ENCODE measurements at places on chromosomes 3 and 15. TPM values are rescaled to one million over a fixed set of nuclear protein-coding genes. Genes with fewer than 3 reads are reported as not detected.

- H3K36me3 ChIP-seq, result no peaks in the 10 kb centered on the region
- no peak overlapping the region for H3K4me3 ChIP-seq
- no peaks in the 10 kb centered on the region for H3K27me3 ChIP-seq
- H3K27ac ChIP-seq, result no peak overlapping the region
- H3K4me1 ChIP-seq, result no peaks in the 10 kb centered on the region
These were observed 102.9 kb downstream of the TFDP2 start for GRCh38 chr3:142046320-142047020.

SLC22A14 gene
- total RNA-seq, result 0.19 TPM

- H3K27ac ChIP-seq, result no peak overlapping the region
- no peaks in the 10 kb centered on the region for H3K4me1 ChIP-seq
- no peaks in the 10 kb centered on the region for H3K27me3 ChIP-seq
- H3K36me3 ChIP-seq, result no peaks in the 10 kb centered on the region
These were observed 12.1 kb upstream of the TFG start for GRCh38 chr3:100697172-100697571.

- H3K4me3 ChIP-seq, result no peak overlapping the region
- H3K4me1 ChIP-seq, result peaks cover 6% of the 10 kb centered on the region
- no peak overlapping the region for H3K27ac ChIP-seq
- no peak for DNase-seq
- no peaks in the 10 kb centered on the region for H3K27me3 ChIP-seq
These were observed 552.3 kb downstream of the FOXP1 start for GRCh38 chr3:71031181-71031580.

GRCh38 chr3:160226026-160226907, 1.0 kb downstream of the C3orf80 start:
- no peaks in the 10 kb centered on the region for H3K4me1 ChIP-seq
- H3K27ac ChIP-seq, result no peak overlapping the region
- DNase-seq, result peak; percentile 43
- H3K36me3 ChIP-seq, result no peaks in the 10 kb centered on the region
- H3K27me3 ChIP-seq, result peaks cover 18% of the 10 kb centered on the region

DNA sequence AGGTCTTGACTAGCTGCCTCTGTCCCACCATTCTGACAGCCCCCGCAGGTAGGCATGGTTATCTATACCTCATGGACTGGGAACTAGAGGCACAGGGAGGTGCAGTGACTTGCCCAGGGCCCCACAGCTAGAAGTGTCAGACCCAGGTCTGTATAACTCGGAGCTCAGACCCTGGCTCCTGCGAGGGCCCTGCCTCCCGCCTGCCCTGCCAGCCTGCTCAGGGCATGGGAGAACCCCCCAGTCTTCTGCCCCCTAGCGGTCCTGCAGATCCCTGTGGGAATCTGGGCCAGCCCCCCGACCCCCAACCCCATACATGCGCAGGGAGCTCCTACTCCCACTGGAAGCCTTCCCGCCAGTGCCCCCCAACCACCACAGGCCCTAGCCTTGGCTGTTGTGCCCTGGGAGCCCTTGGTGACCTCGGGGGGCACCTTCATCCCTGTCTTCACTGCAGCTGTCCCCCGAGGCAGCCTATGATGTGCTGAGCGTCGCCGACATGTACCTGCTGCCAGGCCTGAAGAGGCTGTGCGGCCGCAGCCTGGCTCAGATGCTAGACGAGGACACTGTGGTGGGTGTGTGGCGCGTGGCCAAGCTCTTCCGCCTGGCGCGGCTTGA, 6.9 kb downstream of the ABTB1 start:
- no peak overlapping the region for H3K4me3 ChIP-seq
- no peaks in the 10 kb centered on the region for H3K36me3 ChIP-seq
- H3K27ac ChIP-seq, result no peak overlapping the region

SAMMSON gene
- total RNA-seq, result 0.98 TPM

FOXL2 gene
- not detected for total RNA-seq

HTR3E gene
- total RNA-seq, result not detected

- no peaks in the 10 kb centered on the region for H3K27me3 ChIP-seq
- H3K4me1 ChIP-seq, result no peaks in the 10 kb centered on the region
- DNase-seq, result no peak
- H3K27ac ChIP-seq, result no peak overlapping the region
- no peaks in the 10 kb centered on the region for H3K36me3 ChIP-seq
- no peak overlapping the region for H3K4me3 ChIP-seq
These were observed 11.8 kb upstream of the ARL8B start for GRCh38 chr3:5110337-5110736.

GRCh38 chr3:12766541-12766940, 7.5 kb upstream of the TMEM40 start:
- no peaks in the 10 kb centered on the region for H3K4me1 ChIP-seq
- no peak overlapping the region for H3K4me3 ChIP-seq

GRCh38 chr3:117120014-117120413, 410.4 kb downstream of the TUSC7 start:
- no peak overlapping the region for H3K4me3 ChIP-seq
- no peaks in the 10 kb centered on the region for H3K27me3 ChIP-seq
- no peaks in the 10 kb centered on the region for H3K4me1 ChIP-seq
- H3K36me3 ChIP-seq, result no peaks in the 10 kb centered on the region
- DNase-seq, result no peak

GRCh38 chr15:65033659-65034269, 4.3 kb upstream of the MTFMT start:
- peaks cover 3% of the 10 kb centered on the region for H3K4me1 ChIP-seq
- no peak overlapping the region for H3K4me3 ChIP-seq
- no peaks in the 10 kb centered on the region for H3K27me3 ChIP-seq
- DNase-seq, result no peak
- H3K27ac ChIP-seq, result peak overlapping the region; percentile 23

INSYN1 gene
- 4.2 TPM for total RNA-seq

ZDHHC19 gene
- total RNA-seq, result 0.57 TPM

CLRN1 gene
- total RNA-seq, result not detected

HHATL gene
- total RNA-seq, result not detected

ARGFX gene
- not detected for total RNA-seq

GRCh38 chr3:125146626-125147490, 65.7 kb downstream of the SLC12A8 start:
- H3K4me3 ChIP-seq, result no peak overlapping the region
- no peaks in the 10 kb centered on the region for H3K36me3 ChIP-seq
- no peak for DNase-seq
- H3K4me1 ChIP-seq, result peaks cover 2% of the 10 kb centered on the region

DNA sequence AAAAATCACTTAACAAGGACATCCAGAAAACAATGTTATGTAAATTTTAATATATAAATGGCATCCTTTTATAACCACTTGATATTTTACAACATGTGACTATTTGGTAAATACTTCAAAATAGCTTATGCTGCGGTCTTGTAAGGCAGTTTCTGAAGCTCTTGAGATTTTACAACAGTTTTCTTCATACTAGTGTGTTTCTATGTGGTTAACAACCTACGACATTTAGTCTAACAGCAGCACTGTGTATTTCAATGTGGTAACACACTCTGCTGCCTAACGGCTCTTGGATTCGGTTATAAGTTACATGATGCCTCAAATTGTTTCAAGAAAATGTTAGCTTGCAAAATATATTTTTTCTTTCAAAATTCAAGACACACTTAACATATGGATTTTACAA, 12.9 kb upstream of the MELTF start:
- no peak overlapping the region for H3K27ac ChIP-seq
- no peaks in the 10 kb centered on the region for H3K27me3 ChIP-seq
- H3K4me3 ChIP-seq, result no peak overlapping the region
- H3K4me1 ChIP-seq, result no peaks in the 10 kb centered on the region
- H3K36me3 ChIP-seq, result peaks cover 8% of the 10 kb centered on the region

DNA sequence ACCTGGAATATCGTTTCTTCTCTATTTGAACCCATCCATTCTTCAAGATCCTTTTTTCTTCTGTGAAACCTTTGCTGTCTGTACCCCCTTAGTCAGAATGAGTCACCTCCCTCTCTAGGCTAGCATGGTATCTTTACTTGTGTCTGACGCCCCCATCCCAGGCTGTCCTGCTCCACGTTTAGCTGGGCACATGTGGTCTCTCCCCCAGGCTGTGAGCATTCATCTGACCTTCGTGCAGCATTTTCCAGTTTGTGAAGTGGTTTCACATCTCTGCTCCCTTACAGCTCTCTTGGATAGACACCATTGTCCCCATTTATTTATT, 14.3 kb upstream of the TLE3 start:
- DNase-seq, result no peak
- H3K4me3 ChIP-seq, result no peak overlapping the region
- no peaks in the 10 kb centered on the region for H3K36me3 ChIP-seq
- peak overlapping the region; percentile 63 for H3K27ac ChIP-seq
- no peaks in the 10 kb centered on the region for H3K27me3 ChIP-seq

PROS1 gene
- total RNA-seq, result 56.2 TPM

SPINT1 gene
- 114 TPM for total RNA-seq

BOC gene
- 22.2 TPM for total RNA-seq

- H3K4me1 ChIP-seq, result no peaks in the 10 kb centered on the region
- H3K36me3 ChIP-seq, result no peaks in the 10 kb centered on the region
- no peak overlapping the region for H3K4me3 ChIP-seq
- DNase-seq, result no peak
- no peak overlapping the region for H3K27ac ChIP-seq
These were observed 213.0 kb upstream of the ROBO2 start for GRCh38 chr3:76826861-76827260.

POLR2M gene
- total RNA-seq, result 77.0 TPM

CNTN6 gene
- total RNA-seq, result 0.25 TPM

DNA sequence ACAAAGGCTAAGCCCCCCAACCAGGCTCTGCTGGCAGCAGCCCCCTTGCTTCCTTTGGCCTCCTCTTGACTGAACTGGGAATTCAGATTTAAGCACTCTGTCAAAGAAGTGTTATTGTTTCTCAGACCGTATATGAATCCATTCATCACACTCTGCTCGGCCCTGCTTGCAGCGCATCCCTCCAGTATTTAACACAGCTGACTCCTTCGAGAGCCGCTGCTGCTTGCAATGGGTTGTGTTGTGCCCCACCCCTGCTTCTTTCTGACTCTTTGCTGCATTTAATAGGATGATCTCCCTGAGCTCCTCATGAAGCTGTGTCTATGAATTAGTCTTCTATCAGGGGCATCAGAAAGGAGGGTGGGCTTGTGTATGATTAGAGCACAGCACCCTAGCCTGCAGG, 31.2 kb downstream of the C3orf20 start:
- no peak for DNase-seq
- H3K27ac ChIP-seq, result no peak overlapping the region
- no peak overlapping the region for H3K4me3 ChIP-seq
- H3K27me3 ChIP-seq, result no peaks in the 10 kb centered on the region
- no peaks in the 10 kb centered on the region for H3K36me3 ChIP-seq
- no peaks in the 10 kb centered on the region for H3K4me1 ChIP-seq

GRCh38 chr3:87837076-87837475, 221.7 kb downstream of the CGGBP1 start:
- no peaks in the 10 kb centered on the region for H3K27me3 ChIP-seq
- H3K4me3 ChIP-seq, result no peak overlapping the region
- no peak for DNase-seq
- H3K4me1 ChIP-seq, result no peaks in the 10 kb centered on the region

GRCh38 chr3:128399221-128399915, 67.3 kb downstream of the DNAJB8 start:
- no peaks in the 10 kb centered on the region for H3K4me1 ChIP-seq
- H3K4me3 ChIP-seq, result no peak overlapping the region
- H3K36me3 ChIP-seq, result no peaks in the 10 kb centered on the region
- no peak for DNase-seq
- H3K27me3 ChIP-seq, result no peaks in the 10 kb centered on the region

DNA sequence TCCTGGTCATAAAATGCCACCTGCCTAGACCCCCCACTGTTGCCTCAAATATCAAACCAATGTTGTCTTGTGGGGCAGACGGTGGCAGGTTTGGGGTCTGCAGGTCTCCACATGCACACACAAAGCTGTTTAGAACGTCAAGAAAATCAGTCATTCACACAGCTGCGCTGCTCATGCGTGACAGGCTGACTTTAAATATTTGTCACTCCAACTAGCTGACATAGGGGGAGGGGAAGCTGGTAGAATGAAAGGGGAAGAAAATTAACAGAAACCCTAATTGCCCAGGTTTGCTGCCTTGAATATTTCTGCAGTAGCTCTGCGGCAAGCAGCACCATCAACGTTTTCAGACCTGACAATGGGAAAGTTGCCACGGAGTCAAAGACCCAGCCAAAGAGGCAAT, 201.8 kb downstream of the ABHD5 start:
- H3K4me1 ChIP-seq, result no peaks in the 10 kb centered on the region
- no peak overlapping the region for H3K27ac ChIP-seq
- peak; percentile 64 for DNase-seq
- H3K4me3 ChIP-seq, result no peak overlapping the region
- H3K27me3 ChIP-seq, result no peaks in the 10 kb centered on the region
- H3K36me3 ChIP-seq, result no peaks in the 10 kb centered on the region

- no peaks in the 10 kb centered on the region for H3K36me3 ChIP-seq
- no peak overlapping the region for H3K4me3 ChIP-seq
- H3K27me3 ChIP-seq, result no peaks in the 10 kb centered on the region
- no peak overlapping the region for H3K27ac ChIP-seq
These were observed 33.1 kb upstream of the UBE2Q2 start for GRCh38 chr15:75809986-75810750.

DNA sequence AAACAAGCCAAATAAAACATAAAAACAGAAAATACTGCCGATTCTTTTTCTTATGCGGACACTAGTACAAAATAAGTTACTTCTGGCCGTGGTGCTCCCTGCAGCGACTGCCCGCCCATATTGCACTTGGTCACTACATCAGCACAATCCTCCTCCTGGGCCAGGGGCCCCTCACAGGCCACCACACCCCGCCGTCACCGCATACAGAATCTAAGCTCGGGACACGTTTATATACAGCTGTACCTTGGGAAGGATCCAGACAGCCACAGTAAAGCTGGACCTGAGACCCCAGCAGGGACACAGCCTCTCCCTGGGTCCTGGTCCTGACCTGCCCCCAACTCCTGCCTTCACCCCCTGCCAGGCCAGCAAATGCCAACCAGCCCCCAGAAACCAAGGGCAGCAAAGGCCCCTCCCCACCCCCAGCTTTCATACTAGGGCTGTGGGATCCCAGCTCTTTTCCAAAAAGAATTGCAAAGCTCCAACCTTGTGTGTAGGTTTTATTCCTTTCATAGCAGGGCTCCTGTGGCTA, 12.9 kb upstream of the DNAJB8 start:
- H3K27me3 ChIP-seq, result peaks cover 16% of the 10 kb centered on the region
- H3K36me3 ChIP-seq, result no peaks in the 10 kb centered on the region
- peaks cover 2% of the 10 kb centered on the region for H3K4me1 ChIP-seq
- peak; percentile 52 for DNase-seq

LARP6 gene
- total RNA-seq, result 21.0 TPM

DNA sequence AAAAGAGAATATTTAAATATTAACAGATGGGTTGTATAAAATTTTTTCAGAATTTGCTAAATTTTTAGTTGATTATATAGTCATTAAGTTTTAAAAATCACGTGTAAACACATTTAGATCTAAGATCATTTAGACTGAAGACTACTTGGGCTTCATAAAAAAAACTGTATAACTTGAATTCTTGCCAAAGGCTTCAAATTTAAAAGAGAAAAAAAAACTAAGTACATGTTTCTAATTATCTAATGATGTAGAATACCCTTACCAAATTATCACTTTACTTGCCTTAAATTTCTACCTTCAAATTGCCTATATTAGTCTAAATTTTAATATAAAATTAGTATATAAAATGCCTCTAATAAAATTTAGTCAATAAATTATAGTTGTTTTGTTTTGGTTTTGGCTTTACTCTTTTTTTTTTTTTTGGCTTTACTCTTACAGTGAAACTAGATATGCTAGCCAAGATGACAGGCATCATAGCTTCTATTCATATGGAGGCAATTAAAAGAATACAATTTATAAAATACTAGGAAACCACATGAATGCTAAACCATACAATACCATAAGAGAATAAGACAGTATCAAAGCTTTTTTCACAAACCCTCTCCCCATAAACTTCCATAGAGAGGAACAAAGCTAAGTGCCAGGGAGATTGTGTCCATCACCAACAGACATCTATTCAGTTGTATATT, 183.1 kb upstream of the KCNMB2 start:
- no peak overlapping the region for H3K4me3 ChIP-seq
- H3K27me3 ChIP-seq, result no peaks in the 10 kb centered on the region
- H3K4me1 ChIP-seq, result no peaks in the 10 kb centered on the region
- no peaks in the 10 kb centered on the region for H3K36me3 ChIP-seq

CHST2 gene
- total RNA-seq, result 6.0 TPM

SLC24A5 gene
- total RNA-seq, result not detected
